ENCODE measurements at places on chromosomes 1 and 21.

DNA sequence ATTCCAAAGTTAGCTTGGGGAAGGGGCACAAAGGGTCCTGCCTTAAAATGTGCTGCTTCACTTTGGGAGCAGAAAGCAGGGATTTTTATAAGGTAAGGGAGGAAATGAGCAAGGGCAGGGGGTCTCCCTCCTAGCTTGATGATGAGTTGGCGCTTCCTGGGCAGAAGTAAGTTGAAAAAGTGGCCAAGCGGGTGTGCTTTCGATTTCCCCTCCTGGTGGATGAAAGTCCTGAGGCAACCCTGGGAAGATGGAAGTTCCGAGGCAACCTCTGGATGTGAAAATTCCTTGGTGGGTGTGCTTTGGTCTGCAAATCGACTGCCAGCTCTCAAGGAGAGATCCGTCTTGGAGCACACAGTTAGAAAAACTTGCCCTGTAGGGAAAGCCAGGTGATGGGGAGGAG, 41.7 kb upstream of the CD2 start:
- DNase-seq, result no peak

DNA sequence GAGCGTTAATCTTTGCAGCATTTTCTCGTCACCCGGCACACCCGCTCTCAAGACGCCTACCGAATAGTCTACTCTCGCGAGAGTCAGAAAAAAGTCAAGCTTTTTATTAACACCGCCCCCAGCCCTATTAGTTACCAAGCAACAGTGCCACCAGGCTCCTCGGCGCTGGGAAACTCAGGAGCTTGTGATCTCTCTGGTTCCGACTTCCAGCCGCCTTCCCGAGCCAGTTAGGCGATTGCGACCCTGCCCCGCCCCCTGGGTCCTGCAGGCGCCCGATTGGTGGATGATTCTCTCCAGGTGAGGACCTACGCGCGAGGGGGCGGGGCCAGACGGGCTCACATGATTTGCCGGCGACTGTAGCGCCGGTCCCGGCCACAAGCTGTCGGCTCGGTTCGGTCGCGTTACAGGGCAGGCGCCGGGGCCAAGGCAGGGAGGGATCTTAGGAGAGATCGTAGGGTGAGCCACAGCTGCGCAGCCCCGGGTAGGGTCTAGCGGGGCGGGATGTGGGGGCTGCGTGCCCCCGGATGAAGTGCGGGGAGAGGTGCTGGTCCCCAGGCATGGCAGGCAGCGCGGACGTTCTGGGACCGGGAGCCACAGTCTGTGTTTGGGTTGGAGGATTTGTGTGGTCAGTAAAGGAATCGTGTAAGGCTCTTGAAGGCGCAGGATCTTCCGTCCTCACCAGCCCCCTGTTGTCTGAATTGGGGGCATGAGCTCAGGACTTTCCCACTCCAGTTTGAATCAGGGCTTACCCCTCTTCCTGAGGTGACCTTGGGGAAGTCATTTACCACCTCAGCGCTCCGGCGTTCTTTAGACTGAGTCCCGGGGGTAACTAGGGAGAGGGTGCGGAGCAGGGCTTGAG, at the start of gene PFKFB2:
Gene PFKFB2, plus strand, starts transcription at position 365 of the 859 bp plus-strand sequence. CDS start 1,443 bp downstream, outside the sequence.
- DNase-seq, result peak; percentile 69

- no peak for DNase-seq
Measured at GRCh38 chr1:226658546-226659125, 80.4 kb downstream of the ITPKB start.

- DNase-seq, result no peak
Measured at GRCh38 chr1:53628286-53628955, 110.5 kb downstream of the GLIS1 start.

DNA sequence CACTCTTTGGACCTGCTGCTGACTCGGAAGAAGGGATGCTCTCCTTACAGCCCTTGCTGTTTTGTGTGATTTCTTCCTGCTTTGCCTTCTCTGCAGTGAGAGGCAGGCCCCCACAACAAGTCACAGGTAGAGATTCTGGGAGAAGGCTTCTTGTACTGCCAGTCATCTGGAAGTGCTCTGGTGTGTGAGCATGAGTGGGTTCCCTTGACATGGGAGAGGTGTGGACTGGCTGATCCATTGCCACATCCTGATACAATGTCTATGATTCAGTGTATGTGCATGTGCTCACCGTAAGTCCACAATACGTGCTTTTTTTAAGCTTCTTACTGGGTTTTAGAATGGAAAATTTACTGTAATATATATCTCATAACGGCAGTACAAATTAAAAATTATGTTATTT, 46.0 kb upstream of the PLA2G4A start:
- DNase-seq, result no peak

DNA sequence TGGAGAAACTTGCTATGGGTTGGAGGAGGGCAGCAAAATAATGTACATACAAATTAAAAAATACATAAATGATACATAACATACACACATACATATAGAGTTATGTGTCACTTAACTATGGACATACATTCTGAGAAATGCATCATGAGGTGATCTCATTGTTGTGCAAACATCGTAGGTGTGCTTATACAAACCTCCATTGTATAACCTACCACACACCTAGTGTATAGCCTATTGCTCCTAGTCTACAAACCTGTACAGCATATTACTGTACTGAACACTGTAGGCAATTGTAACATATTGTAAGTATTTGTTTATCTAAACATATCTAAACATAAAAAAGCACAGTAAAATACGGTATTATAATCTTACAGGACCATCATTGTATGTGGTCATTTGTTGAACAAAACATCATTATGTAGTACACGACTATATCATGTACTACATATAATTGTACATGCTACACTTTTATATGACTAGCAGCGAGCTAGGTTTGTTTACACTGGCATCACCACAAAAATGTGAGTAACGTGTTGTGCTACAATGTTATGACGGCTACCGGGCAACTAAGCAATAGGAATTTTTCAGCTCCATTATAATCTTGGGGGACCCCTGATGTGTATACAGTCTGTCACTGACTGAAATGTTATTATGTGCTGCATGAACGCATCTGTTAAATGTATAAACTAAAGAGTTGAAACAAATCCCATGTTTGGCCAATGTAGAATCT, 35.5 kb downstream of the ITGB3BP start:
- no peak for DNase-seq

- no peak for DNase-seq
Measured at GRCh38 chr21:25528515-25528914, 78.8 kb downstream of the MRPL39 start.
